ENCODE measurements at places on chromosomes 6 and 20.
A peak's percentile ranks its signal among the peaks of the same experiment; 100 is the strongest.

DNA sequence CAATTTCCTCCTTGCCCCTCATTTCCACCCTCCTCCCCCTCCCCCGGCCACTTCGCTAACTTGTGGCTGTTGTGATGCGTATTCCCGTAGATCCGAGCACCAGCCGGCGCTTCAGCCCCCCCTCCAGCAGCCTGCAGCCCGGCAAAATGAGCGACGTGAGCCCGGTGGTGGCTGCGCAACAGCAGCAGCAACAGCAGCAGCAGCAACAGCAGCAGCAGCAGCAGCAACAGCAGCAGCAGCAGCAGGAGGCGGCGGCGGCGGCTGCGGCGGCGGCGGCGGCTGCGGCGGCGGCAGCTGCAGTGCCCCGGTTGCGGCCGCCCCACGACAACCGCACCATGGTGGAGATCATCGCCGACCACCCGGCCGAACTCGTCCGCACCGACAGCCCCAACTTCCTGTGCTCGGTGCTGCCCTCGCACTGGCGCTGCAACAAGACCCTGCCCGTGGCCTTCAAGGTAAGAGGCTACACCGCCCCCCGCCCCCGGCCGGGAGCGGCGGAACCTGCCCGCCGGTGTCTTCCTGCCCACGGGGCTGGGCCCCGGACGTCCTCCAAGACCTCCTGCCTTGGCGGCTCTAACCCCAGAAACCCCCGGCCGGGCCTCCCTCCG, 44.9 kb upstream of the SUPT3H start:
- DNase-seq = no peak

GRCh38 chr6:79964607-79965081, 17.3 kb upstream of the ELOVL4 start:
- DNase-seq = no peak

DNA sequence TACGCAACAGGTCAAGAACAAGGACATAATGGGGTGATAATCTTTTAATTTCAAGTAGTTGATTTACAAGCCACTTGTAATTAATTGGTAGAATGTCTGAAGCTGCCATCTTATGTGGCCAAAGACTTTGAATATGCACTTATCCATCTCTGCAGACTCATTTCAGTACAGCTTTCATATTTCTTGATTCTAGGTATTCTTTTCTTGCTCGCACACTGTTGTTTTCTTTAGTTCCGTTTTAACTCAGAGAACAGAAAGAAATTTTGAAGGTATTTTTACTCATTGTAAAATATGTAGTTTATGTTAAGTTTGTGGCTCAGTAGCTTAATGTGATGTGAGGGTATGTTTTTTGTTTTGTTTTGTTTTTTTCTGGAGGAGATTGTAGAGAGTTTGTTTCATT, 73.9 kb downstream of the UBR2 start:
- DNase-seq = no peak

DNA sequence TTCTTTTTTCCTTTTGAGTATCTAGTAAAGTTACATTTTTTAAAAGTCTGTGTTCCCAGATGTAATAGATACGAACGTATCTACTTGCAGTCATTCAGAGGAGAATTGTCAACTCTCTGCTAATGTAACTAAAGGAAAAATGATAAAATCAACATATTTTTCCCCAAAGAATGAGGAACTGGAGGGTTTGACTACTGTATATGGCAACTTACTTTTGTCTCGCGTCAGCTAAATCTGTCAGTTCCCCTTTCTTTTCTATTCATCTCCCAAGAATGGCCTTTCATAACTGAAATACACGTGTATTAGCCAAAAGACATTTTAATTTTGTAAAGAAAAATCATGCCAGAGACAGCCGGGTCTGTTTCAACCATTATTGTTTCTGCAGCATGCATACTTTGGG, 5.4 kb downstream of the EYA2 start:
- no peak for DNase-seq

GRCh38 chr6:19408331-19408730, 428.8 kb upstream of the ID4 start:
- DNase-seq = peak; percentile 8

GRCh38 chr6:71345476-71346333, 57.1 kb downstream of the OGFRL1 start:
- no peak for DNase-seq

GRCh38 chr6:39646751-39647420, 78.3 kb downstream of the KIF6 start:
- no peak for DNase-seq

DNA sequence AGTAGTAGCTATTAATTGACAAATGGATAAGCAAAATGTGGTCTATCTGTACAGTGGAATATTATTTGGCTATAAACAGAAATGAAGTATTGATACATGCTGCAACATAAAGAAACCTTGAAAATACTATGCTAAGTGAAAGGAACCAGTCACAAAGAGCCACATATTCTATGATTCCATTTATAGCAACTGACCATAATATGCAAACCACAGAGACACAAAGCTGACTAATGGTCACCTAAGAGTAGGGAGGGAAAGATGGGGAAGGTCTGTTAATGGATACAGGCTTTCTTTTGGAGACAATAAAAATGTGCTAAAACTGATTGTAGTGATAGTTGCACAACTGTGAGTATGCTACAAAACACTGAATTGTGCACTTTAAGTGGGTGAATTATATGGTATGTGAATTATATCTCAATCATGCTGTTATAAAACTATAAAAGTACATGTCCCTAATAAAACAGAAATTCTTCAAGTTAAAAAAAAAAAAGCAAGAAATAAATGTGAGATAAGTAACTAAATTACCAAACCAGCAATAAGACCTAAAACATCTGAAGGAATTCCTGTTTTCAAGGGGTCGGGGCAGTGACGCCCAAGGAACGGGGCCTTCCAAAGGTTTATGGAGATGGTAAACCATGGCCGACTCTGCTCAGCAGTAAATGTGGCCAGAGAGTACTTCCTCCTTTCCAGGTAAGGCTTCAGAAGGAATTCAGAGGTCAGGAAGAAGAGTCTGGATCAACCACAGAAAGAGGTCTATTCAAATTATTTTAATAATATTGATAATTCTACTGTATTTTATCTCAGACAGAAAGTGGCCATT, 75.4 kb downstream of the ARHGAP18 start:
- no peak for DNase-seq

- no peak for DNase-seq
Measured at GRCh38 chr6:141252828-141253608, 879.7 kb upstream of the GJE1 start.

DNA sequence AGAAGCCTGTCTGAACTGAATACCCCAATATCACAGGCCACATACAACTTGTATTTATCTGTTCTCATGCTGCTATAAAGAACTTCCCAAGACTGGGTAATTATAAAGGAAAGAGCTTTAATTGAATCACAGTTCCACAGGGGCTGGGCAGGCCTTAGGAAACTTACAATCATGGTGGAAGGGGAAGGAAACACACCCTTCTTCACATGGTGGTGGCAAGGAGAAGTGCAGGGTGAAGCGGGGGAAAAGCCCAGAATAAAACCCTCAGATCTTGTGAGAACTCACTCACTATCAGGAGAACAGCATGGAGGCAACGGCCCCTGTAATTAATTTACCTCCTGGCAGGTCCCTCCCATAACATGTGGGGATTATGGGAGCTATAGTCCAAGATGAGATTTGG, 50.3 kb upstream of the FNDC1 start:
- DNase-seq = no peak

DNA sequence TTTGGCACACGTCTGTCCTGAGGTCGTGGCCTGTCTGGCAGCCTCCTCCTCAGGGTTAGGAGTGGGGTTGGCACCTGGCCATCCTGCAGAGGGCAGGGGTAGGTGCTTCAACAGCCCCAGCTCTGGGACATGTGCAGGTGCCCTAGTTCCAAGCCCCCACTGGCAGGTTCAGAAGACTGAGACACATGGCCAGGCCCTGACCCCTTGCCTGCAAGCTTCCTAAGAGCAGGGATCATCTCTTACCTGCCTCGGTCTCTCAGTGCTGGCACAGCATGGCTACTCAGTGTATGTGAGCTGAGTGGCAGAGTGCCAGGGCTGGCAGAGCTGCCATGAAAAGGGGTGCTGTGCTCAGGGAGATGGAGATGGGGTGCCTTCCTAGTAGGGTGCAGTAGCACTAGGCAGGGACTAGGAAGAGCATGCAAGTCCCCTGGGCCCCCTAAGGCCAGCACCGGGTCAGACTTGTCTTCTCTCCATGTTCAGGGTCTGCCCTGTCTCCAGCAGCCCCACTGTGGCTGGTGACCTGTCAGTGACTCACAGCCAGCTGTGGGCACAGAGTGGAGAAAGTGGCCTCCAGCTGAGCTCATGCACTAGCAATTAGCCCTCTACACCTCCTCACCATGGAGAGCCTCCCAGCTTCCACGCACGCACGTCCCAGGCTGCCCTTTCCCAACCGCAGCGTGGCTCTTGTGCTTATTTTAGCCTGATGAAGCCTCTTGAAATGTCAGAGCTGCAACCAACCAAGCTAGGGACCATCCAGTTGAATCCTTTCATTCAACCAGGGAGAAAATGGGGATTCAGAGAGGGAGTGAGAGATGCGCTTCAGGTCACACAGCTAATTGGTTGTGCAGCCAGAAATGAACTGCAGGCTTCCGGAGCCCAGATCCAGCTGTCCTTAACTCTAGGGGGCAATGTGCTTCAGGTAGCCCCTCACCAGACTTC, 116.6 kb downstream of the MRPL14 start:
- no peak for DNase-seq

DNA sequence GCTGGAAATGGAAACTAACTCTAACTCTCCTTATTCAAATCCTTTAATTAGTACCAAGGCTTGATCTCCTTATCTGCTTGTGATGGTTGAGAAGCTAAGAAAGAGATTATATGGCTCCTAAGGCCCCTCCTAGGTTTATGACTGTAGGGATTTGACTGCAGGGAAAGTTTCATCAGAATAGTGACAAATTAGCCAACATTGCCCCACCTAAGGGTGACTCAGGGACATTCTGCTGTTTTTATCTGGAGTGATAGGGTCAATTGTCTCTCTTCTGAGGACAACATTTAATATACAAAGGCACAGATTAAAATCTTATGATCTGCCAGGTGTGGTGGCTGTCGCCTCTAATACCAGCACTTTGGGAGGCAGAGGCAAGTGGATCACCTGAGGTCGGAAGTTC, 138.1 kb upstream of the MARCKS start:
- no peak for DNase-seq

GRCh38 chr6:128739112-128739511, 143.8 kb upstream of the LAMA2 start:
- DNase-seq = no peak

GRCh38 chr6:133495205-133495903, 254.2 kb downstream of the EYA4 start:
- DNase-seq = no peak

- peak; percentile 64 for DNase-seq
Measured at GRCh38 chr6:133973109-133973971, 20.3 kb downstream of the TBPL1 start.

- no peak for DNase-seq
Measured at GRCh38 chr20:54726687-54727300, 251.4 kb downstream of the DOK5 start.

GRCh38 chr6:151073146-151073545, 166.6 kb upstream of the AKAP12 start:
- no peak for DNase-seq

DNA sequence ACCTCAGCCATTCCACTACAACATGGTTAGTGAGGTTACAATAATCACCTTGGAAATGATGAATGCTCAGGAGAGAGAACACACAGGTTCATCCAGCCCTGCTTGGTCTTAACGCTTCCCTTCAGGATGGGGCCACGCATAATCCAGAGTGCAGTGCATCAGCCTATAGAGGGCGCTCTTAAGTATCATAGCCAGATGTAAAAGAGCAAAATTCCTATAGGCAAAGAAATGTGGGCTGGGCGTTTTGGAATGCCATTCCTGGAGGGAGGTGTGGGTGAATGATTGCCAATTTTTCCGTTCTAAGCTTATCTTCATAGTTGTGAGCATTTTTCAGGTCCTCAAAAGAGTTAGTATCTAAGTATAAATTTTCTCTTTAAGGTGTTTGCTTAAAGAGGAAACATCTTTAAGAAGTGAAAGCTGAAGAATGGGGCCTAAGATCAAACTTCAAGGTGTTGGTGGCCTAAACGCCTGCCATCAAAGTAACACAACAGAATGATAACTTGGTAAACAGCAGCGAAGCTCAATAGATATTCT, 1.8 kb downstream of the RIPOR2 start:
- DNase-seq = no peak

DNA sequence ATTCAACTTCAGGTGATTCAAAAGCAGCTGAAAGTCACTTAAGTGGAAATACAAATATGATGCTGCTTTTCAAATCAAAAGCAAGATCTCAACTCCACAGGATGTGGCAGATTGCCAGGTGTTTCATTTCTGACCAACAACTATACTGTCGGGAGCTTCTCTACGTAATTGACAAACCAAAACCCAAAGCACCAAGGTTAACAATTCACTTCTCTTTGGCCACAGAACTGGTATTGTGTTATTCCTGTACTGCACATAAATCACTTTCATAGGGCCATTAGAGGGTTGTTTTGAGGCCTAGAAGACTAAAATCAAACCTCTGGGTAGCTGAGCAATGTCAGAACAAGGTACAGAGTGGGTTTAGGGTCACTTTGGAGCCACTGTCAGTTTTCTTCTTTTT, 169.7 kb downstream of the HAO1 start:
- DNase-seq = no peak

DNA sequence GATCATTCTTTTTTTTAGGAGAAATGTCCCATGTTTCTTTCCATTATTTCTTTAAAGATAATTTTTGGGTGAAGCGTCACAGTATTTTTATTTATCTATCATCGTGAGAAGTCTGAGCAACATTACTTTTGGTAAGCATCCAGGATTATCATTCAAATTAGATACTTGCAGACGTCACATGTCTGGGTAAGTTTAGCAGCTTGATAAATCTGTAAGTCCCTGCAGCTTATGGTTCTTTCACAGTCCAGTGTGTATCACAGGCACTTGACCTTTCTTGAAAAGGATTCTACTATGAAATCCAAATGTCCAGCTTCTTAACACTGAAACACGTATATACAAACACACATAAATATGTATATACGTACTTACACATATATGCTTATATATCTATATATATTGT, 359.4 kb downstream of the ESR1 start:
- no peak for DNase-seq

DNA sequence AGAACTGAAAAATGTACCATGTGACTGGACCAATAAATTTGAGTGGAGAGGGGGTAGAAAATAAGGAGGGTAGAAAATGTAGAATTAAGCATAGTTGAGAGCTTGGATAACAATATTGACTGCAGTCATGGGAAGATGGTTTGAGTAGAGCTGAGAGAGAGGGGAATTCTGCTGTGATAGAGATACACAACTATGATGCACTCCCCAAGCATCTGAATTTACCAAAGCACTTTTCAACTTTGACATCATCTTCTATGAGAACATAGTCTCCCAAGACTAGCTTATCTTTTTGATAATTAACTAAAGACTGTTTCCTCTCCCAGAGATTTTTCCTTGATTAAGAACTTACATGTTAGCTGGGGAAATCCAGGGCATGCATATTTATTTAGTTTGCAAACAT, 103.1 kb downstream of the TNFRSF21 start:
- DNase-seq = no peak

GRCh38 chr6:20408851-20409250, 7.2 kb downstream of the E2F3 start:
- no peak for DNase-seq
